ENCODE measurements at places on chromosomes 2 and 18.

DNA sequence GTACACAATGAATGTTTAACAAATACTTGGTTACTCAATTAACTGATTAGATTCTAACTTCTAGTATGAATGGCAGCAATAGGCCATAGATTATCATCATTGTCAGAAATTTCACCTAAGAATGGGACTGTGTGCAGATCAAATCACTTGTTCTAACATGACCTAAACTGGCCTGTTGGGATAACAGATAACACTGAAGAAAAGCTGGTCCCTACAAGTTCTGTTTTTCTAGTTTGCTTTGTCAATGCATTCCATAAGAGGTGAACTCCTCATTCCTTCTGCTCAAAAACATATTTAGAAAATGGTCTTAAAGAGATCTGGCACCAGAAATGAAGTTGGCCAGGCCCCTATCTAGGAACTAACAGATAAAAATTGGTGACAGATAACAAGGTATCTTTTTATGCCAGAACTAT lies 175.4 kb downstream of the THADA start:
- H3K27ac ChIP-seq, result no peak overlapping the region
- H3K4me1 ChIP-seq, result peaks cover 21% of the 10 kb centered on the region
- no peaks in the 10 kb centered on the region for H3K36me3 ChIP-seq
- no peaks in the 10 kb centered on the region for H3K27me3 ChIP-seq
- no peak for DNase-seq
- no peak overlapping the region for H3K4me3 ChIP-seq

- H3K27ac ChIP-seq, result peak overlapping the region; percentile 30
- no peaks in the 10 kb centered on the region for H3K36me3 ChIP-seq
- no peak for DNase-seq
Observed at GRCh38 chr2:567865-568638, 109.2 kb downstream of the TMEM18 start.

GRCh38 chr2:36369716-36370115 lies 14.1 kb downstream of the CRIM1 start:
- no peaks in the 10 kb centered on the region for H3K36me3 ChIP-seq
- H3K4me1 ChIP-seq, result peaks cover 41% of the 10 kb centered on the region
- H3K4me3 ChIP-seq, result no peak overlapping the region
- H3K27ac ChIP-seq, result no peak overlapping the region

- H3K27me3 ChIP-seq, result no peaks in the 10 kb centered on the region
- peak; percentile 83 for DNase-seq
- H3K4me1 ChIP-seq, result peaks cover 46% of the 10 kb centered on the region
- no peaks in the 10 kb centered on the region for H3K36me3 ChIP-seq
- peak overlapping the region; percentile 97 for H3K4me3 ChIP-seq
Observed at GRCh38 chr2:227472265-227473121, 537 bp downstream of the AGFG1 start.

- DNase-seq, result no peak
- H3K4me3 ChIP-seq, result no peak overlapping the region
- no peak overlapping the region for H3K27ac ChIP-seq
- no peaks in the 10 kb centered on the region for H3K4me1 ChIP-seq
- no peaks in the 10 kb centered on the region for H3K27me3 ChIP-seq
Observed at GRCh38 chr2:210527286-210527685, 29.1 kb upstream of the CPS1 start.

- no peaks in the 10 kb centered on the region for H3K27me3 ChIP-seq
- H3K27ac ChIP-seq, result no peak overlapping the region
- H3K4me1 ChIP-seq, result no peaks in the 10 kb centered on the region
- H3K36me3 ChIP-seq, result peaks cover 35% of the 10 kb centered on the region
Observed at GRCh38 chr2:120972286-120972685, 236.6 kb downstream of the GLI2 start.

DNA sequence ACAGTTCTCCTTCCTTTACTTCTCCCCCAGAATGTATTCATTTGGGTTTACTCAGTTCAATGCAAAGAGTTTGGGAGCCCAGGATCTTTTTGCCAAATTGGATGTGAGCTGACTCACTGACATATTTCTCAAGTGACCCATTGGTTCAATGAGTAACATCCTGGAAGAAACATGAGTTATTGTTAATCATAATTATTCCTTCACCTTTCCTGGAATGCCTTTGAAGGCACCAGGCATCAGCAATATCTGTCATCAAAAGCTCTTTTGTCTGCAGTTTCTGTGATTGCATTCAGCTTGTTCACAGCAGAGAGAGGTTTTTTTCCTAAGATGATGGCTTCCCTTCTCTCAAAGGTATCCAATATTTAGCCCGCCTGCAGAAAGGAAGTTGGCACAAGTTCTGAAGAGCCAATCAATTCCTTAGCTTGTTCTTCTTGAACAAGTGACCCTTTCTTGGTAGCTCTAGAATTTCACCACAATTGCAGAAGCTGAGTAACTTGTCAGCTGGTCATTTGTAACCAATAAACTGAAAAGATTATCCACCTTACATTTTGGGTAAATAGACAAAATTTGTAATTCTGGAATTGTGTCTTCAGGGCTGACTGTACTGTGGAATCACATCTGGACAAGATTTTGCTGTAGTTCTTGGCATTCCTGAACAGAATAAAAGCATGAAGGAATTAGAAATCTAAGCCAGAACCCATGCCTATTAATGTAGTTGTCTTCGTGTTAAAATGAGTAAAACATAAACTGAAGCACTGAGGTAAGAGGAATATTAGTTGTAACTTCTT lies 72.2 kb upstream of the TMEM17 start:
- H3K4me3 ChIP-seq, result no peak overlapping the region
- no peaks in the 10 kb centered on the region for H3K27me3 ChIP-seq
- H3K36me3 ChIP-seq, result no peaks in the 10 kb centered on the region
- no peak for DNase-seq

GRCh38 chr2:46862514-46862913 lies 53.1 kb downstream of the MCFD2 start:
- peaks cover 19% of the 10 kb centered on the region for H3K4me1 ChIP-seq
- H3K36me3 ChIP-seq, result no peaks in the 10 kb centered on the region
- no peak overlapping the region for H3K27ac ChIP-seq
- H3K4me3 ChIP-seq, result no peak overlapping the region
- no peaks in the 10 kb centered on the region for H3K27me3 ChIP-seq
- DNase-seq, result no peak

- no peaks in the 10 kb centered on the region for H3K27me3 ChIP-seq
- DNase-seq, result peak; percentile 8
Observed at GRCh38 chr2:186099826-186100225, 361.2 kb downstream of the FSIP2 start.

- H3K36me3 ChIP-seq, result no peaks in the 10 kb centered on the region
- peak overlapping the region; percentile 76 for H3K27ac ChIP-seq
- peaks cover 24% of the 10 kb centered on the region for H3K4me1 ChIP-seq
- peak overlapping the region; percentile 46 for H3K4me3 ChIP-seq
- DNase-seq, result no peak
Observed at GRCh38 chr2:241843321-241844065, 15.2 kb downstream of the PDCD1 start.

GRCh38 chr18:76444446-76445105 lies 50.5 kb downstream of the ZNF516 start:
- DNase-seq, result no peak
- H3K27ac ChIP-seq, result peak overlapping the region; percentile 89
- H3K36me3 ChIP-seq, result peaks cover 34% of the 10 kb centered on the region
- peaks cover 64% of the 10 kb centered on the region for H3K4me1 ChIP-seq

- H3K27ac ChIP-seq, result no peak overlapping the region
- DNase-seq, result no peak
- no peaks in the 10 kb centered on the region for H3K36me3 ChIP-seq
- H3K4me1 ChIP-seq, result peaks cover 11% of the 10 kb centered on the region
Observed at GRCh38 chr2:46066116-46066515, 231.1 kb upstream of the EPAS1 start.

- no peaks in the 10 kb centered on the region for H3K36me3 ChIP-seq
- H3K4me1 ChIP-seq, result no peaks in the 10 kb centered on the region
- H3K4me3 ChIP-seq, result no peak overlapping the region
- no peaks in the 10 kb centered on the region for H3K27me3 ChIP-seq
- H3K27ac ChIP-seq, result no peak overlapping the region
- no peak for DNase-seq
Observed at GRCh38 chr18:64273724-64274123, 124.8 kb upstream of the LINC00305 start.

- DNase-seq, result no peak
- H3K4me1 ChIP-seq, result no peaks in the 10 kb centered on the region
- H3K4me3 ChIP-seq, result no peak overlapping the region
Observed at GRCh38 chr2:4782647-4783046, 909.5 kb upstream of the SOX11 start.

DNA sequence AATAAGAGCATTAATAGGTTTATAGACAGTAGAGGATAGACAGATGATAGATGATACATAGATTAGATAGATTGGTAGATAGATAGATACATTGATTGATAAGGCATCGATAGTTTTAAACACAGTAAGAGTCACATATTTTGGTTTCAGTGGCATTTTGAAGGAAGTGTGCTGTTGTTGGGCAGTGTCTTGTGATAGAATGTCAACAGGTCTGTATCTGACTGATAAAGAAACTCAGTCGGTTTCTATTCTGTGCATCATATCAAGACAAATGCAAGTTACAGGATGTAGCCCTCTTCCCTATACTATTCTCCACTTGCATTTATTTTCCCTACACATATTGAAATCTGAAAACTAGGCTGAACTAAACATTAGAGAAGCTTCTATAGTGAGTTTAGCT lies 1229.0 kb upstream of the ZEB2 start:
- H3K27ac ChIP-seq, result no peak overlapping the region
- DNase-seq, result no peak
- H3K36me3 ChIP-seq, result no peaks in the 10 kb centered on the region
- no peaks in the 10 kb centered on the region for H3K27me3 ChIP-seq
- H3K4me1 ChIP-seq, result peaks cover 7% of the 10 kb centered on the region

GRCh38 chr2:215929602-215930335 lies 83.6 kb downstream of the MREG start:
- H3K4me1 ChIP-seq, result no peaks in the 10 kb centered on the region
- H3K36me3 ChIP-seq, result no peaks in the 10 kb centered on the region
- no peak overlapping the region for H3K27ac ChIP-seq
- DNase-seq, result no peak

- H3K27ac ChIP-seq, result no peak overlapping the region
- H3K36me3 ChIP-seq, result no peaks in the 10 kb centered on the region
- no peak for DNase-seq
- peak overlapping the region; percentile 34 for H3K4me3 ChIP-seq
Observed at GRCh38 chr2:236166796-236167296, 1.3 kb downstream of the GBX2 start.

- no peaks in the 10 kb centered on the region for H3K4me1 ChIP-seq
- DNase-seq, result no peak
- no peak overlapping the region for H3K27ac ChIP-seq
- H3K36me3 ChIP-seq, result no peaks in the 10 kb centered on the region
- H3K4me3 ChIP-seq, result no peak overlapping the region
Observed at GRCh38 chr2:168997118-168997521, 34.0 kb downstream of the ABCB11 start.

DNA sequence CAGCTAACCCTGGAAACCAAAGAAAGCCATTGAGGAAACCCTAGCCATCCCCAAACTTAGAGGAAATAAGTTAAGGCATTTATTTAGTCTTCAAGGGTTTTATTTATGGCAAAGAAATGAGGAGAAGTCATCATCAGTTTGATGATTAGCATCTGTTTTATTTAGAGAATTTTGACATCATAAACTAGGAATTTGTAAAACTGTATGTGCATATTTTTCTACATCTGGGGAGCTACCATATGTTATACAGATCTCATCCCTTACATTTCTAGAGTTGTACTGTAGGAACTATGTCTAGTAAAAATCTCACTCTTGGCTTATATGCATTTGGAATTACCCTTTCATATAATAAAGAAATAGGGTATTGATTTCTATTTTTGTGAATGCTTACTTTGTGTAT lies 48.7 kb downstream of the FMNL2 start:
- H3K4me1 ChIP-seq, result peaks cover 20% of the 10 kb centered on the region
- no peak overlapping the region for H3K27ac ChIP-seq
- H3K36me3 ChIP-seq, result no peaks in the 10 kb centered on the region
- no peaks in the 10 kb centered on the region for H3K27me3 ChIP-seq

Data from stomach (tissue), 19 donors.